Osteoblast (primary cell): ENCODE measurements at places on chromosomes 7 and 10. TPM values are rescaled to one million over a fixed set of nuclear protein-coding genes. Genes with fewer than 3 reads are reported as not detected.

CHST15 gene
- total RNA-seq = 22.8 and 36.2 TPM in 2 replicates

OR2A25 gene
- total RNA-seq = not detected in 2 replicates

PDSS1 gene
- 1.8 and 2.7 TPM in 2 replicates for total RNA-seq

SPDYE9 gene
- total RNA-seq = not detected in 2 replicates

PPP1R17 gene
- total RNA-seq = not detected in 2 replicates

CYP2C8 gene
- under 0.01 and 0.29 TPM in 2 replicates for total RNA-seq

NUTM2E gene
- total RNA-seq = not detected in 2 replicates

CNTNAP2 gene
- total RNA-seq = 7.6 and 10.6 TPM in 2 replicates

ITIH5 gene
- total RNA-seq = 0.88 and 2.2 TPM in 2 replicates

SEPTIN14 gene
- total RNA-seq = not detected in 2 replicates

SLC16A9 gene
- 0.72 and 1.2 TPM in 2 replicates for total RNA-seq

EBLN1 gene
- total RNA-seq = not detected in 2 replicates

GFRA1 gene
- 76.0 and 76.6 TPM in 2 replicates for total RNA-seq

CYTH3 gene
- total RNA-seq = 89.4 and 94.3 TPM in 2 replicates

ATE1 gene
- total RNA-seq = 21.0 and 29.8 TPM in 2 replicates

ABCB1 gene
- total RNA-seq = not detected in 2 replicates

GPR15LG gene
- not detected in 2 replicates for total RNA-seq

NCF1 gene
- under 0.01 TPM in 1 of 2 replicates, not detected in the other for total RNA-seq

BICC1 gene
- total RNA-seq = 210 and 254 TPM in 2 replicates

FAM25C gene
- not detected in 2 replicates for total RNA-seq

TDRD1 gene
- 0.59 and 0.72 TPM in 2 replicates for total RNA-seq

EFCAB10 gene
- under 0.01 TPM in 1 of 2 replicates, not detected in the other for total RNA-seq

TRIM73 gene
- 0.36 and 1.5 TPM in 2 replicates for total RNA-seq

CDC14C gene
- total RNA-seq = 0.29 TPM in 1 of 2 replicates, not detected in the other

ABCC2 gene
- 1.5 and 1.8 TPM in 2 replicates for total RNA-seq

INSYN2A gene
- total RNA-seq = 0.29 and 0.36 TPM in 2 replicates

GDF2 gene
- total RNA-seq = not detected in 2 replicates

CH25H gene
- 5.8 and 13.0 TPM in 2 replicates for total RNA-seq

CDK1 gene
- 5.8 and 6.5 TPM in 2 replicates for total RNA-seq

MMD2 gene
- not detected in 2 replicates for total RNA-seq

GPRIN2 gene
- not detected in 2 replicates for total RNA-seq

DNAH11 gene
- total RNA-seq = under 0.01 and 1.1 TPM in 2 replicates

SPDYE6 gene
- not detected in 2 replicates for total RNA-seq

CALD1 gene
- total RNA-seq = 1,075 and 1,123 TPM in 2 replicates

CNNM1 gene
- total RNA-seq = 0.29 and 0.36 TPM in 2 replicates

TECPR1 gene
- total RNA-seq = 20.3 and 22.4 TPM in 2 replicates

CALCR gene
- total RNA-seq = not detected in 2 replicates

TMEM130 gene
- total RNA-seq = 0.88 and 1.1 TPM in 2 replicates

FZD8 gene
- total RNA-seq = 15.2 and 21.8 TPM in 2 replicates

SUN3 gene
- total RNA-seq = not detected in 2 replicates

STOX1 gene
- under 0.01 and 0.29 TPM in 2 replicates for total RNA-seq
